ENCODE measurements at places on chromosomes 16 and 17.

GRCh38 chr16:55494994-55495421 lies 13.9 kb upstream of the LPCAT2 start:
- DNase-seq = peak; percentile 72

DNA sequence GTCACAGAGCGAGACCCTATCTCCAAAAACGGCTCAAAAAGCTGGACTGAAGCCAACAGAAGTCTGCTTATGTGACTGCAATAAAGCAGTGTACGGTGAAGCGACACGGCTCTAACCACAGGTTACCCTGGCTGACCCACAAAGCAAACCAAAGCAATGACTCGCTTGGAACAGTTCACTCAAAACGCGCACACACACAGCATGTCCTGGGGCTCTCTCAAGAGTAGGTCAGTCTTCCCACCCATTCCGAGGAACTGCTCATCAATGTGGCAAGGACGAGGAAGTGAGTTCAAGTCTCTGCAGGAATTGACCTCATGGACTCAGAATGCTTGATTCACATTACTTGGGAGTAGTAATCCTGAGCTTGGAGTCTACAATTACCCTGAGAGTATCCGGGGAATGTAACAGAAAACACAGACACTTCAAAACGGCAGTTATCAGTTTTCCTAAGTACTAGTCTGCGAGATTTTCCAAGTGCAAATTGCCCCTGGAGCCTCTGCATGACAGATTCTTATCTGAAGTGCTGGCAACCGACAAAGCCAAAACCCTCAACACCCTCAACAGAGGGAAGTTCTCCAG lies 25.4 kb downstream of the PELP1 start:
- peak; percentile 7 for DNase-seq

GRCh38 chr16:69479775-69480174 lies 55.4 kb downstream of the CYB5B start:
- DNase-seq = no peak

DNA sequence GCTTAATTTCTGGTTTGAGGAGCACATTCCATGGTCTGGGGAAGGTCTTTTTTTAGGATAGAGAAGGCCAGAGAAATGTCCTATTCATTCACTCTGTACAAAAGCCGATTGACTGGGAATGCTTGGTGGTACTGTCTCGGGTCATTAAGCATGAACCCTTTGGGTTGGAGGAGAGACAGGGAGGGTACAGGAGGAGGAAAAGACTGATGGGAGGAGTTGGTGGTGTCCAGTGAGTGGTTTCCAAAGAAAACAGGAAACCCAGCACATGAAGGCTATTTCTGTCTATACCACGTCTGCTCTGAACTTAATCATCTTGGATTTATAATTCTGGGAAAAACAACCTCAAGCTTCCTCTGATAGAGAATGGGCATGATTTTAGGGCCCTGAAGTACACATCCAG lies 111.9 kb downstream of the XYLT1 start:
- peak; percentile 34 for DNase-seq

GRCh38 chr17:20207262-20207985 lies 198.3 kb downstream of the SPECC1 start:
- no peak for DNase-seq

GRCh38 chr16:81831722-81832126 lies 52.6 kb downstream of the PLCG2 start:
- peak; percentile 93 for DNase-seq

All from GF-D8 (cell line).